Stimulated activated CD8-positive, alpha-beta memory T cell treated with anti-CD3 and anti-CD28 coated beads, Interleukin-4, amount 100 ng/mL, for 1 hour (primary cell): ENCODE measurements at places on chromosomes 13 and 19.

DNA sequence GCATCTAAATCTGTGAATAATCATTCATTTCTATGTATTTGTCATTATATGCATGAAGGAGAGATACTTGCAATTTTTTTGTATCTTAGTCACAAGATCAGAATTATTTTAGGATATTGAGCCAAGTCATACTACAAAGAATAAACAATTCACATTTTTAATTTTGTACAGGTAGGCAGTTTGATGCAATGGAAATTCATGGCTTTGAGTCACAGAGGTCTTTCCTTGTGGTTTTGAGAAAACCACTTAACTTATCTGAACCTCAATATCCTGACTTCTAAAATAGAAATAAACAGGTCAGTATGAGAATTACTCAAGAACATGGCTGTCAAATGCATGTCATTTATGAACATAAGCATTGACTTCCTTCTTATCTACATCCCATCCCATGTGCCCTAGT, 221.4 kb upstream of the SLC10A2 start:
- DNase-seq: no peak

DNA sequence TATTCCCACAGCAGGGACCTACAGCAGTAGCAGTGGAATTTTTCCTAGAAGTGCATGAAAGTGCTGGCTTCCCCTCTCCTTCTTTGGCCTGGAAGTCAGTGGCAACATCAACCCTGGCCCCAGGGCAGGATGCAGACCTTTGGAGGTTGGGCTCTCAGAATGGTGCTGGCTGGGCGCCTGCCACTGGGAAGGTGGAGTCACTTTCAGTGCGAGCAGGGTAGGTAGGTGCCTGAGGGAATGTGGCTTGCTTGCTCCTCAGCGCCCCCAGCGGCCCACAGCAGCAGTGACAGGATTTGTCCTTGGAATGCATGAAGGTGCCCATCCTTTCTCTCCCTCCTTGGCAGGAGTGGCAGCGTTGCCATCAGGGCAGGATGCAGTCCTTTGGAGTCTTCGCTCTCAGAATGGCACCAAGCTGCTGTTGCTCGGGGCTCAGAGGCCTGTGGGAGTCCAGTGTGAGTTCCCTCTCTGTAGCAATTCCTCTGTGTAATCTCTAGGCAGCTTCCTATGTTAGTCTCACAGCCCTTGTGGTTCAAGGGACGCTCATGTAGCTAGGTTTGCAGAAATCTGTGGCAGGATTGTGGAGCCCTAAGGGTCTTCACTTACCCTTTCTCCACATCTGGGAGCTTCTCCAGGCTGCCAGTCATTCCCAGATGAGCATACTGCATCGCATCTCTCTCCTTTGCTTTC, 354.4 kb upstream of the DACH1 start:
- DNase-seq: no peak

DNA sequence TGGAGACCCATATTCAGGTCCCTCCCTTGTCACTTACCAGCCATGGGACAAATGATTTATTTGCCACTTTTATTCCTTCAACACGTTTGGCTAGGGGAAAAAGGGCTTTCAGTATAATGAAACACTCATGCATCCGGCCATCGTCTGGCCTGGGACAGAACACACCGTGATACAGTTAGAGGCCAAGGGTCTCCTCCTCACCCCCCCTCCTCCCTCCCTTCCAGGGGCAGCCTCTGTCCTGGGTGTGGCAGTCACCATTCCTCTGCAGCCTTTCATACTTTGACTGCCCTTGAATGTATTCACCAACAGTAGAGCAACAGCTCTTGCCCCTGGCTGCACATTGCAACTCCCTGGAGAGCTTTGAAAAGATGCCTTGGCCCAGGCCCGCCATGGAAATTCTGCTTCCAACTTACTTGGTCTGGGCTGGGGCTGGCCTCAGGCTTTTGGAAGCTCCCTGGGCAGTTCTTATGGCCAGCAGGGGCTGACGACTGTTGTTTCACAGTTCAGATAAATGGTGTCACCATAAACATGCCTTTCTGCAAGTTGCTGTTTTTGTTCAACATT, 3.0 kb downstream of the PAK4 start:
- no peak for DNase-seq

- no peak for DNase-seq
Measured at GRCh38 chr19:6417713-6418561, 6.7 kb downstream of the KHSRP start.

- DNase-seq: no peak
Measured at GRCh38 chr19:18346091-18346490, 5.7 kb downstream of the PGPEP1 start.

GRCh38 chr19:5080030-5080654, 111.2 kb downstream of the KDM4B start:
- DNase-seq: no peak

GRCh38 chr13:91401920-91402319, 3.5 kb downstream of the GPC5 start:
- DNase-seq: no peak

DNA sequence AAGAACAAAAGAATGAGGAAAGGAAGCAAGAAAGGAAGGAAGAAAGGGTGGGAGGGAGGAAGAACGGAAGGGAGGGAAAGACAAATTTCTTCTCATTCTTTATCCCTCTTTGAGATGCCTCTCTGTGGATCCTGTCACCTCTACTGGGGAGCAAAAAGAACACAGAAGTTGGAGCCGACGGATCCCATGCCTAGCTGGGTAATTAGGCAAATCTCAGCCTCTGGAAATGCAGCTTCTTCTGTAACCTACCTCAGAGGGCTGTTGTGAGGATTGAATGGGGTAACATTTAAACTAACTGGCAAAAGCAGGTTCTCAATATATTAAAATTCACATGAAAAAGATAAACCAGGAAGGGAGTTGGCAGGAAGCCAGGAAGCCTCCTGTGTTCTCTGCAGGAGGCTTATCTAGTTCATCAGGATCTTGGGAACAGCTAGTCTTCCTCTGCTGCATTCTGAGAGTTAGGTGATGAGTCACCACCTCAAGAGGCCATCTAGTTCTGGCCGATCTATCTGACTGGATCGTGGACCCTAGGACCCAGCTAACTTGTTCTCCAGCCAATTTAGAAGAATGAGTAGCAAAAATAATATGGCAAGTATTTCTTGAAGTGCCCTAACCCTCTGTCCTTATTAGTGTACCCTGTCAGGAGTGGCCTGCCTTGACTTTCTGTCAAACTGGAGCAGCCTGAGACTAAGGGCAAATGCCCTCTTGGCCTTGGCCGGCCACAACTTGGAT, 15.2 kb upstream of the CPB2 start:
- no peak for DNase-seq

- DNase-seq: no peak
Measured at GRCh38 chr19:38055655-38056521, 148.9 kb downstream of the SIPA1L3 start.

GRCh38 chr19:45972081-45972946, 1.4 kb downstream of the NOVA2 start:
- no peak for DNase-seq

DNA sequence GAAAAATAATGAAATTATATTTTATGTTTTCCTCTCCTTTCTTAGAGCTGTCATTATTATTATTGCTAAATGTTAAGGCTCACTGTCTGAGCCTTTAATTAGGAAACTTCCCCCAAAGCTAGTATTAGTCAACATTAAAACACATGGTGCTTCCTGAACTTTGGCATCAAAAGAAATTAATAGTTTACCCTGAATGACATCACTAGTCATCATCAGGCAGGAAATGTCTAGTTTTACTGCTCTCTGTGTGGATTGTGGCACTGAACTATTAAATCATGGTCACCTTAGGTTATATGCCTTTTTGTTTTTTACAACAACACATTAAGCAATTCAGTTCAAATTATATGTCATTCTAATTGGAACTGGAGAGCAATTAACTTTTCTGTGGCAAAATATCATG, 595.5 kb downstream of the SLITRK1 start:
- DNase-seq: no peak

DNA sequence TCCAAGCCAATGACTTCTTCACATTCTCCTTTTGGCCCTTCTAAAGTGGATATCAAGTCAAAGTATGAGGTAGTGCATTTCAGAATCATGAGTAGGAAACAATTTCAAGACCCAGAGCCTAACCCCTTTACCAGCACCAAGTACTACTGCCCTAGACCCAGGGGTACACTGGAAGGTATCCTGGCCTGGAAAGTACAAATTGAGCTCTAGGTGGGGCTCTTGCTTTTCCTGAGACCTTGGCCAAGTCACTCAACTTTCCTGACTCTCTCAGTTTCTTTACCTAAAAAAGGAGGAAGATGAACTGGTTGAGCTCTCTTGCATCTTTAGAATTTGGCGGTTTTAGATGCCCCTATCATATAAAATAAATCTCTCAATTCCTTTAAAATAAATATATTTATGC, 204.7 kb downstream of the FGF14 start:
- no peak for DNase-seq

DNA sequence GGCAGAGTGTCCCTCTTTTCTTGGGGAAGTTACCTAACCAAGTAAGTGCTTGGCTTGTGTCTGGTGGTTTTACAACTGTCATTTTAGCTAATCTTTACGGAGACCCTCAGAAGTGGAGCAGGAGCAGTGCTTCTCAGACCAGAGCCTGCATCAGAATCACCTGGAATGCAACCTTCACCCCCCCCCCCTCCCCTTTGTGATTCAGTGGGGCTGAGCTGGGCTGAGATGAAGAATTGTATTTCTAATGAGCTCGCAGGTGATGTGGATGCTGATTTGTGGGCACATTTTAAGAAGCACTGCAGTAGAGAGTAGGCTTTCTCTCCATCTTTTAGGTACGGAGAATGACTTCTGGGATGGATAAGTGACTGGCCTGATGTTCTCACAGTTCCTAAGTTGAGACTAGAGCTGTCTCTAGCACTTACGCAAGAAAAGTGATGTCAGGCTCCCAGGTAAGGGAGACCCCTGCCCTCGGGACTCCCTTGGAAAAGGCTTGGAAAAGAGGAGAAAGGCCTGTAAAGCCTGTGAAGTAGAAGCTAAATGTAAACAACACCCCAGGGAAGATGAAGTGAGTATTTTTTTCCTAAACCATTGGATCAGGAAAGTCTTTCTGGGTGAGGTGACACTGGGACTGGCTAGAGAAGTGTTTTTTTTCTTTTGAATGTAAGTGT, 23.3 kb upstream of the RNF113B start:
- DNase-seq: no peak

GRCh38 chr19:5697890-5698634, 8.0 kb downstream of the RPL36 start:
- no peak for DNase-seq
